ENCODE measurements at places on chromosomes 6 and 20. TPM values are rescaled to one million over a fixed set of nuclear protein-coding genes. Genes with fewer than 3 reads are reported as not detected.
A peak's percentile ranks its signal among the peaks of the same experiment; 100 is the strongest.

- no peak for DNase-seq
These were observed 30.4 kb upstream of the CD93 start for GRCh38 chr20:23116311-23117089.

GRCh38 chr20:5065879-5066383 lies 53.8 kb downstream of the PCNA start:
- DNase-seq = peak; percentile 92

DNA sequence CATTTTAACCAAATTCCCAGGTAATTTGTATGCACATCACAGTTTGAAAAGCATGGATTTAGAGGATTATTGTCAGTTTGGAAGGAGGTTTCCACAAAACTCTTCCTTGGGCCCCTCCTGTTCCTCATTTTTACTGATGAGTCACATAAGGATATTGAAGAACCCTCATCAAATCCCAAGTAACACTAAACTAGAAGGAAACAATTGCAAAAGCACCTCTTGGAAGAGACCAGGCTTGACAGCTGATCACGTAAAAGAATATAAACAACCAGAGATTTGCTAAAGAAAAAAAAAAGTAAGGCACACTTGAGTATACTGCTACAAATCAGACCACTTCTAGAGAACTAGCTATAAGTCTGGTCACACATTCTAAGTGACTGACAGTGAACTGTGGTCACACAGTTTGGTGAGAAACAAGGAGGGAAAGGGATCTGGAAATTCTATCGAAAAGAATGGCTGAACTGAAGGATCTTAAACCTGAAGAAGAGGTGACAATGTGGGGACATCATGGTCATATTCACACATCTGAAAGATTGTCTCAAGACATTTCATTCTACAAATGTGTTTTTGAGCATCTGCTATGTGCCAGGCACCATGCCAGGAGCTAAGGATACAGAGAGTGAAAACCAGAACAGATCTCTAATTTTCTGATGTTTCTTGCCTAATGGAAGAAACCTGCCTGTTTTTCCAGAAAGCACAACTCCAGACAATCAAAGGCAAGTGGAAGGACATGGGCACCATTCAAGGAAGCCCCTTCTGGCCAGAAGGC lies 24.1 kb downstream of the ZHX3 start:
- DNase-seq = no peak

- DNase-seq = no peak
These were observed 13.6 kb upstream of the GRIK2 start for GRCh38 chr6:101379926-101380325.

DNA sequence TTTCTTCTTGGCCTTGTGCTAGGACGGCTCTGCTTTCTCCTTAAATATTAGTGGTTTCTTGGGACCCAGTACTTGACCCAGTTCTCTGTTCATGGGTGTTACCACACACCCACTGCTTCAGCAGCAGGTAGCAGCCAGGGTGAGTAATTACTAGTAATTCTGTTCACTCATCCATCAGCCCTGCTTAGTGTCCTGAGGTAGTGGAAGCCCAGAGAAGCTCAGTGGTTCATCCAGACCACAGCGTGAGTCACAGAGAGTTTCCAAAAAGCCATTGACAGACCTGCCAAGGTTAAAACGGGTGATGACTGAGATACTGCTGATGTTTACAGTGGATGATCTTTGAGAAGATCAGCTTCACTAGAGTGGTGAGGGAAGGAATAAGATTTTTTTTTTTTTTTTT lies 51.7 kb upstream of the HINT3 start:
- DNase-seq = peak; percentile 91

GRCh38 chr6:1615151-1615852 lies 5.6 kb downstream of the FOXC1 start:
- no peak for DNase-seq

The FAM217A gene
- not detected for total RNA-seq

The MAFB gene
- 3.5 TPM for total RNA-seq

The TINAG gene
- total RNA-seq = 0.75 TPM
